CD4-positive, alpha-beta T cell treated with Interleukin-1 beta for 1 hour (primary cell): ENCODE measurements at places on chromosomes 6 and 20.

DNA sequence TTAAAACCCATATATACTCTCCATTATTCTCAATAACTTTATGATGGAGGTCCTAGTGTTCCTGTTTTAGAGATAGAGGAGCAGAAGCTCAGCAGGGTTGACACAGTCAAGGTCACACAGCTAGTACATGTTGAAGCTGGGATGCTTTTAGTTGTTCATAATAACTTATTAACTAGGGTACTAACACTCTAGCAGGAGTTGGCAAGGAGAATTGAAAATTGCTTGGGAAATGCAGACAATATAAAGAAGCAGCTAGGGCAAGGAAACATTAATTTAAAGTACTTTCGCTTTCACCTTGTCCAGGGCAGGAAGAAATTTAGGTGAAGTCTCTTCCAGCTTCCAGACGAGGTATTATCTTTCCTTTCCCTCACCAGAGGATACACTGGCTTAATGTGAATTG lies 133.7 kb downstream of the RCAN2 start:
- no peak for DNase-seq

- no peak for DNase-seq
These were observed 37.9 kb downstream of the ZC3H12D start for GRCh38 chr6:149446791-149447376.

GRCh38 chr6:80004173-80005072 lies at the start of gene TTK:
TSS of gene TTK (plus strand) at chr6:80004649. CDS start at chr6:80005844, 1,195 bp downstream.
- DNase-seq = peak; percentile 94

DNA sequence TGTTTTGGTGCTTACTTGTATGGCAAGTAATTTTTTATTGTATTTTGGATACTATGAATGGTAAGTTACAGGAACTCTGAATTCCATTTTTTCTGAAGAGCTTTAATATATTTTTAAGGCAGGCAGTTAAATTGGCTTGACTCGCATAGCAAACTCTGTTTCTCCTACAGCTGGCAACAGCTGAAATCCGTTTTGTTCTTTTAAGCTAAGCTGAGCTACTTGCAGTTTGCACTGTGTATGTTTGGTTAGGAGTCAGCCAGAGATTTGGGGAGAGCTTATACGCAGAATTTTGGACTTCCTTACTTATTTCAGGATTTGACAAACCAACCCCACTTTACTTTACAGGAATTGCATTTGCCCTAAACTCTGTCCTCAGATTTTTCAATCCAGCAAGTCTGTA lies 179.1 kb downstream of the COL19A1 start:
- DNase-seq = no peak

DNA sequence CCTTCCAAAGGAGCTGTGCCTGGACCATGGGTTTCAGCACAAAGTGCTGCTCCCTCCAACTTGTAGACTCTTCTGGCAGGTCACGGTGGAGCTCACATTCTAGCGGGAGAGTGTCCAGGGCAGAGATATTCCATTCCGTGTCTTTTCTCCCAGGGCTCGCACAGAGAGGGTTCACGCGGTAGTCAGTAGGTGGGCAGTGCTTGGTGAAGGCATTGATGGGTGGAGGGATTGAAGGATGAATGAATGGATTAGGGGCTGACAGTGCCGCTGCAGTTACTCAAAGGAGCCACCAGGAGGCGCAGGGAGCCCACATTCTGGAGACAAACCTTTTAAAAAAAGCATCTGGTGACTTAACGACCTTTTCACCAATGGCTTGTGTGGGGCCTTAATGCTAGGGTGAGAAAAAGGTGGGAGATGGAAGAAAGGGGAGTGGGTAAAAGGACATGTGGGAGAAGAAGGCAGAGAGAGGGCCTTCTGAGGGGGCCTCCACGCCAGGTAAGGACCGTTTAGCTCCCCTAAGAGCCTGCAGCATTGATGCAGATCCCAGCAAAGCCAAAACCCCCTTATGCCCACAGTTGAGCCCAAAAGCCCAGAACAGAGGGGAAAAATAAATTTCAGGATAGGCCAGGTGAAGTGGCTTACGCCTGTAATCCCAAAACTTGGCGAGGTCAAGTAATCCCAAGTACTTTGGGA lies 17.5 kb upstream of the FAM110A start:
- DNase-seq = peak; percentile 67

GRCh38 chr6:42375007-42375635 lies 76.6 kb downstream of the TRERF1 start:
- DNase-seq = no peak

GRCh38 chr6:24448828-24449525 lies 40.4 kb downstream of the GPLD1 start:
- DNase-seq = no peak

DNA sequence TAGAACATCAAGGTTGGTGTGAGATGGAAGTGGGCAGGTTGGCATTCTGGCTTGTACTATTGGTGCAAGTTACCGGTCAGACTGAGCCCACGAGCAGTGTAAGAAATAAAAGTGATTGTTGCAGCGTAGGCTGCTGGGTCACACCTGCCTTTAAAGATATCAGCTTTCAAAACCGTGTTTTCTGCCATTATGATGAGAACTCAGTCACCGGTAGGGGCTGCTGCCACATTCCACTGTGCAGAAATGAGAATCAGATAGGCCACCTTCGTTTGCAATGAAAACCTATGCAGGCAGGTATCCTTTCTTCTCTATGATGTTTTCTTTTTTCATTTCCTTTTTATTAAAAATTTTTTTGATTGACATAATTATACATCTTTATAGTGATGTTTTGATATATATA lies 168.5 kb downstream of the MYLK4 start:
- no peak for DNase-seq

- no peak for DNase-seq
These were observed 56.4 kb downstream of the SNRNP48 start for GRCh38 chr6:7646394-7646793.

GRCh38 chr6:90179190-90180169 lies 117.2 kb downstream of the BACH2 start:
- DNase-seq = peak; percentile 49

DNA sequence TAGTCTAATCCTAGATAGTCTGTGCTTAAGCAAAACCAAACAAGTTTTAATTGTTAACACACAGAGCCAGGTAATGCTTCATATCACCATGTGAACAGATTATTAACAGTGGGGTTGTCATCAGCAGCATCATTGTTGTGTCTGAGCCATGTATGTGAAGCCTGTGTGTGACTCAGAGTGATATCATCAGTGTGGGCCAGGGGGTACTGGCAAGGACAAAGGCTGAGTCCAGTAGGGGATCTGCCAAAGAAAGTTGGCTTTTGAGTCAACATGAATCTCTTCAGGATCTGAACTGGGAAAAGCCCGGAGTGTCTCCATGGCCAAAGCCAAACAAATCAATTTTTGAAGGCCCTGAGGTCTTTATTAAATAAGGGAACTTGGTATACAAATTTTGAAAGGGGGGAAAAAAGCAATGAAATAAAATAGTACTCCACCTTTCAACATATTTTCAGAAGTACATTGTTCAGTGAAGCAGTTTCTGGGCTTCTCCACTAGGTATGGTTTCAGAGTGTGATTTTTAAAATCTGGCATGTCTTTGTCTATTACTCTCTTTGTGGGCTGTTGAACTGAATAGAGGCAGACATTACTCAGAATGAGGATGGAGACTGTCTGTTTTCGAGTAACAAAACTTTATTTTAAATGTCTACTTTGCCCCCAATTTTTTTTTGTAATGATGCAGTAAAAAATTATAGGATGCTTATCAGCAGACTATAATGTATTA lies 444.2 kb upstream of the JAG1 start:
- no peak for DNase-seq

- DNase-seq = no peak
These were observed 46.9 kb downstream of the MAP3K4 start for GRCh38 chr6:161038229-161039031.

DNA sequence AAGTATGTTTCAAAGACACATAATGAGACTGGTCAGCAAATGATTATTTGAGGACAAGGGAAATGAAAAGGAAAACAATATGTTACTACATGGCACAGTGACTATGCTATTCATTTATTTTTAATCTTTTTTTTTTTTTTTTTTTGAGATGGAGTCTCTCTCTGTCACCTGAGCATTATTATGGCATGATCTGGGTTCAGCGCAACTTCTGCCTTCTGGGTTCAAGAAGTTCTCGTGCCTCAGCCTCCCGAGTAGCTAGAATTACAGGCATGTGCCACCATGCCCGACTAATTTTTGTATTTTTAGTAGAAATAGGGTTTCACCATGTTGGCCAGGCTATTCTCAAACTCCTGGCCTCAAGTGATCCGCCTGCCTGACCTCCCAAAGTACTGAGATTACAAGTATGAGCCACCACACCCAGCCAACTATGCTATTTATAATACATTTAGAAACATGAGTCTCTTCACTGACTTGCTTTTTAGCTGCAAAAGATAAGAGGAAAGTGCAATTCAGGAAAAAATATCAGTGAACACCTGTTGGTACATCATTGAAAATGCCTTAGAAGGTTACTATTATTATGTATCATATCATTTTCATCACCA lies 3.4 kb downstream of the CALHM4 start:
- no peak for DNase-seq

DNA sequence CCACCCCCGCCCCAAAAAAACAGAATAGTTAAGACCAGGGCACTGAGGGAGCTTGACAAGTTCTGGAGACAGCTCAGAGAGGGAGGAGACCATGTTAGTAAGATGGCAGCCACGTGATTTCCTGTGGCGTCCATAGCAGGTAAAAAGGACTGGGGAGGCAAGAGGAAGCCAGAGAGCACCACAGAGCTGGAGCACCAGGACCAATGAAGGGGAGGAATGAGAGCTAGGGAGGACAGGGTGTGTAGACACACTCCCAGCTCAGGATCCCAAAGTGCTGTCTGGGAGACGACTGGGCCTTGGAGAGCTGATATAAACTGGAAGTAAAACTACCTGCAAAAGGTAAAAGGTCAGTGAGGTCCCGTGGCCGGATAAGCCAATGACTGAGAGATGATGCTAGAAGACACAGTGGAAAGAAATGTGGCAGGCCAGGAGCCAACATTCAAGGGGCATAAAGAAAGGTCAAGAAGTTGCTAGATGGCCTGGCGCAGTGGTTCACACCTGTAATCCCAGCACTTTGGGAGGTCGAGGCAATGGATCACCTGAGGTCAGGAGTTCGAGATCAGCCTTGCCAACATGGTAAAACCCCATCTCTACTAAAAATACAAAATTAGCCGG lies 39.0 kb downstream of the SLC23A2 start:
- DNase-seq = peak; percentile 18

GRCh38 chr6:110674096-110674495 lies 141.2 kb downstream of the CDK19 start:
- no peak for DNase-seq

- no peak for DNase-seq
These were observed 26.2 kb downstream of the TULP4 start for GRCh38 chr6:158338311-158339112.

- DNase-seq = peak; percentile 32
These were observed 18.7 kb downstream of the DEK start for GRCh38 chr6:18245642-18246041.

DNA sequence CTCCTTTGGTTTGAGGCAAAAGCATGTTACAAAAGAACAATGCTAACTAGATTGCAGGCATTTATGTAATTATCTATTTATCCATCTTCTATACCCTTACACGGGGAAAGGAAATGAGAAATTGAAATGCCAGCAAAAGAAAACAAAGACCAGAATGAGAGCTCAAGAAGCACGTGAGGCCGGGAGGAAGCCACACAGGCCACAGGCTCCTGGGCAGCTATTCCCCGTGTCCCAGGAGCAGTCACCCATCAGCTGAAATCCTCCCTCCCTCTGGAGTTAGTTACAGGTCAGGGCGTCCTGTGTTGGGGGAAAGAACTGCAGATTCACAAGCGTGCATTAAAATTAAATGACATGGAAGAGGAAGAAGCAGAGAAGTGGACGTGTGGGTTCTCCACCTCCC lies 64.7 kb upstream of the RPS6KA2 start:
- no peak for DNase-seq

DNA sequence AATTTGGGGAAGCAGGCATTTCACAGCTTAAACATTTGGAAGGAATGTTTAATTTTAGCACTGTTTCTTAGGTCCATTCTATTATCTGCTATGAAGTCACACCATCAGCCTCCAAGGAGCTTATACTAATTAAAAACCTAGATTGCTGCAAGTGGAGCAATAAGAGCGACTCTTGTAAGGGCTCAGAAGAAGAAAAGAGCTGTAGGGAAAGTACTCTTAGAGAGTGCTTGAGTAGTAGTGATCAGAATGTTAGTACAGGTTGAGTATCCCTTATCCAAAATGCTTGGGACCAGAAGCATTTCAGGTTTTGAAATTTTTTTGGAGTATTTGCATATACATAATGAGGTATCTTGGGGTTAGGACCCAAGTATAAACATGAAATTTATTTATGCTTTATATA lies 285.3 kb downstream of the UBE3D start:
- DNase-seq = no peak

- DNase-seq = no peak
These were observed 188.4 kb upstream of the SULF2 start for GRCh38 chr20:47973519-47974233.

- no peak for DNase-seq
These were observed 134.0 kb downstream of the PDE7B start for GRCh38 chr6:135985471-135985870.

GRCh38 chr6:125432963-125433362 lies 131.2 kb upstream of the HDDC2 start:
- DNase-seq = no peak

- no peak for DNase-seq
These were observed 74.5 kb downstream of the LINC00237 start for GRCh38 chr20:21031666-21032065.

DNA sequence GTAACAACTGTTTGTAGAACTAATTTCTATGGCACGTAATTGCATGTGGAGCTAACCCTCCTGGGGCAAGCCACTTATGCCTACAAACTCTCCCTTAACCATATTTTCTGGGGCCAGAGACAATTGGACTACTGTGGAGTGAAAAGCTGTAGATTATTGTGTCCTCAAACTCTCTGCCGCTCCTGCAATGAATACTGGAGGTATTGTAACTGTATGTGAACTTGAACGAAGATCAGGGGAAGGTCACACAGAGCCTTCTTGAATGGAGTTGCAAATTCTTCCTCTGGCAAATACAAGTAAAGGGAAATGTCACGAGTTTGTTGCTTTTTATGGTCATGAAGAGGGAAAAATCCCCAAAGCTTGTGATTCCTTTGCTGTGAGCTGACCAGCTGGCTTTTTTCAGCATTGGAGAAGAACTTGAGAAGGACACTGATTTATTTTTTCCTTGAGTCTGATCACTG lies 18.2 kb downstream of the AKAP12 start:
- no peak for DNase-seq

- DNase-seq = no peak
These were observed 5.8 kb upstream of the NR2E1 start for GRCh38 chr6:108159981-108160380.

DNA sequence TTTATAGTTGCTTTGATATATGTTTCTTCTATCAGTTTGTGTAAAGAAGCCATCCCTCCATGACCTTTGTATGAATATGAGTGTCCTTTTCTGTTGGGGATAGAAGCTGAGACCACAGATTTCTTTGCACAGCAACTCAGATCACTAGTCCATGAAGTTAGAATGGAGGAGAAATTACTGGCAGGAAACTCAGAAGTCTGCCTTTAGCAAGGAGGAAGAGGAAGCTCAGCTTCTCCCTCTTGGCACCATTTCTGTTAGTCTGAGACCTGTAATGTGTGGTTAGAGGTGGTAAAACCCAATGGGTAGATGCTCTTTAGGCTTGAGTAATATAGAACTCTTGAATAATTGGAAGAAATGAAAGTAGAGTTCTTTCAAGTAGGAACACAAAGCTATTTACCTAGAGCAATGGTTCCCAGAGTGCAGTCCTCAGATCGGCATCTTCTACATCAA lies 995.3 kb upstream of the FLRT3 start:
- no peak for DNase-seq
